ENCODE measurements at places on chromosomes 16 and 17.

- no peak for DNase-seq
Measured at GRCh38 chr16:80447241-80447640, 93.6 kb upstream of the DYNLRB2 start.

GRCh38 chr16:22961206-22961605 lies 147.2 kb downstream of the HS3ST2 start:
- no peak for DNase-seq

DNA sequence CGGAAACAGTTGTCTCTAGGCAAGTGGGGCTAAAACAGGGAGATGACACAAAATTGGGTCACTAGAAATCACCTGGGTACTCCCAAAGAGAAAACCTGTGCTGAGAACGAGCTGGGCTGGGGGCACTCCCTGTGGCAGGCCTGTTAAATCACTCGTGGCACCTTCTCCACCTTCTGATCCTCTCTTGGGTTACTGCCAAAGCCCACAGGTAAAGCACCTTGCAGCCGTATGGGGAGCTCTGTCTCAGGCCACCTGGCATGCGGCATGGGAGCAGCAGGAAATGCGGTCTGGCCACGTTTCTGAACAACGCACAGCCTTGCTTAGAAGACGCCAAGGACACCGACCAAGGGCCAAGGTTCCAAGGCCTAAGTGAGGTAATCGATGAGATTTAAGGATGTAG lies 21.5 kb upstream of the ICAM2 start:
- DNase-seq, result no peak

- no peak for DNase-seq
Measured at GRCh38 chr17:2611627-2612026, 18.2 kb downstream of the PAFAH1B1 start.

DNA sequence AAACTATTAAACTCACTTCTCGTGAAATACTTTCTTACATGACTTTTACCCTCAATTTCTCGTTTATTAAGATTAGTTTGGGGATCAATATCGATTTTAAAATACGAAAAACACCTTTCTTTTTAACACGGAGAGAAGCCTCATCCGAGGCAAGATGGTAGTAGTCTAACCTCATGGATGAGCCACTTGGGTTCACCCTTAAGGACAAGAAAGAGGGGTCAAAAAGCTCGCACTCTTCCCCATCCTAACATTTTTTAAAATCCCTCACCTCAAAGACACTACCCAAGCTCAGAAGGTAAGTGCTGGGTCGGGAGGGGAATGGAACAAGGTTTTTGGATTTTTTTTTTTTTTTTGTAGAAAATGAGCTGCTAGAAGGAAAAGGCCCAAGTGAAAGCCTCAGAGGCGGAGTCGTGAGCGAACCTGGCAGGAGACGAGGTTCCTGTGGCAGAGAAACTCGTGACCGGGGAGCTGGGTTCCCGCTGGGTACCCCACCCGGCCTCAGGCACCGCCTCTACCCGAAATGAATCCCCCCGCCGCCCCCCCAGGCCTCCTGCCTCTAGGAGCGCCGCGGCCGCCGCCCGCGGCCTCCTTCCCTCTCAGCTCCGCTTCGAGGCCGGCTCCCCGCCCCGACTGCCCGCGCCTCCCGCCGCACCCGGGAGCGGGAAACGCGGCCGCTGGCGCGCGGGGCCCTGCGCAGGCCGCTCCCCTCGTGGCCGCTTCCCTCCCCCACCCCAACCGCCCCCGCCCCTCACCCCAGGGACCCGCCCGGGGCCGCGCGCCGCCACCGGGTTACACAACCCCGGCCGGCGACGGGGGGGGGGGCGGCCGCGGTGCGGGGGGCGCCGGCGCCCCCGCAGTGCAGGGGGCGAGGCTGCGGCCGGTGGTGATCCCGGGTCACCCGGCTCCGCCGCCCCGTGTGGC lies 1.6 kb downstream of the NUFIP2 start:
- no peak for DNase-seq

DNA sequence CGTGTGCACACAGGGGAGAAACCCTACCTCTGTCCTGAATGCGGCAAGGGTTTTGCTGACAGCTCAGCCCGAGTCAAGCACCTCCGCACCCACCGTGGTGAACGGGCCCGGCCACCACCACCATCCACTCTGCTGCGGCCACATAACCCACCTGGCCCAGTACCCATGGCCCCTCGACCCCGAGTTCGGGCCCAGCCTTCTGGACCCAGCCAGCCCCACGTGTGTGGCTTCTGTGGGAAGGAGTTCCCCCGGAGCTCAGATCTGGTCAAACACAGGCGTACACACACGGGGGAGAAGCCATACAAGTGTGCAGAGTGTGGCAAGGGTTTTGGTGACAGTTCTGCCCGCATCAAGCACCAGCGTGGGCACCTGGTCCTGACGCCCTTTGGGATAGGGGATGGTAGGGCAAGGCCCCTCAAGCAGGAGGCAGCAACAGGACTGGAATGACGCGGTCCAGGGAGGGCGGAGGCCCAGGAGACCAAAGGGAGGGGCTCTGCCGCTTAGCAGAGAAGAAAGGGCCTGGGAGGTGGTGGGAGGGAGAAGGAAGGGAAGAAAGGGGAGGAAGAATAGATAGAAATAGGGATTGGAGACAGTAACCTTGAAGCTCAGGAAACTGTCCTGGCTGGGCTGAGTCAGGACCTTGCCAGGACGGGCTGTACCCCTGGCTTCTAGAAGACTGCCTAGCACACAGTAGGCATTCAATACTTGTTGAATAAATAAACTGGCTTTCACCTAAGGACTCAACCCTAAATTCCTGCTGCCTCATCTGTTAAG lies 3.6 kb downstream of the ZNF48 start:
- DNase-seq, result no peak

Measured in iPS DF 6.9 (cell line).